ENCODE measurements at places on chromosomes 7 and 10.

DNA sequence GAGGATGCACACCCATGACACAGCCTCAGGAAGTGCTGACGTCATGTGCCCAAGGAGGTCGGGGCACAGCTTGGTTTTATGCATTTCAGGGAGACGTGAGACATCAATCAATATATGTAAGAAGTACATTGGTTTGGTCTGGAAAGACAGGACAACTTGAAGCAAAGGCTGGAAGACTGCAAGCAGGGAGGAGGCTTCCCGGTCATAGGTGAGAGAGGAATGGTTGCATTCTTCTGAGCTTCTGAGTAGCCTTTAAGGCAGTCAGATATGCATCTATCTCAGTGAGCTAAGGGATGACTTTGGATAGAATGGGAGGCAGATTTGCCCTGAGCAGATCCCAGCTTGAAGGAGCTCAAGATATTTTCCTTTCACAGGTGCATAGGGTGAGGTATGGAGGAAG is 349.5 kb downstream of the TYW1 start:
- no peak overlapping the region for H3K4me3 ChIP-seq
- no peaks in the 10 kb centered on the region for H3K4me1 ChIP-seq
- no peak overlapping the region for H3K27ac ChIP-seq
- peaks cover 13% of the 10 kb centered on the region for H3K36me3 ChIP-seq
- H3K27me3 ChIP-seq, result no peaks in the 10 kb centered on the region
- DNase-seq, result no peak

DNA sequence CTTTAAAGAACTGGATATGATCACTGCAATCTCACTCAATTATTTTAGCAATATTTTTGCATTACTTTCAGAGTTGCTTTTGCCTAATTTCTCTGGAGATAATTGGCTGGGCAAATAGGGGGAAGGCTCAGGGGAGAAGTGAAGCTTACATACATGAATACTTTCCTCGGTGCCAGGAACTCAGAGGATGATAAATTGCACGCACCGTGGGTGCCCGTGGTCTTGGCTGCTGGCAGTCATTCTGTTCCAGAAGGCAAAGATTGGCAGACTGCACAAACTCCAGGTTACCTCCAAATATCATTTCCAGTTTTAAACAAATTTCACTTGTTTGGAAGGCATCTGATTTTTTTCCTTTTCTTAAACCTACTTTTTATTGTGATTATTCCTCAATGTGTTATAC is 197.8 kb upstream of the TMEM72 start:
- no peak for DNase-seq
- H3K27ac ChIP-seq, result no peak overlapping the region
- peaks cover 10% of the 10 kb centered on the region for H3K4me1 ChIP-seq
- no peaks in the 10 kb centered on the region for H3K27me3 ChIP-seq
- H3K36me3 ChIP-seq, result no peaks in the 10 kb centered on the region
- no peak overlapping the region for H3K4me3 ChIP-seq

GRCh38 chr10:3220853-3221252 is 48.3 kb upstream of the PITRM1 start:
- H3K4me1 ChIP-seq, result no peaks in the 10 kb centered on the region
- no peak for DNase-seq
- H3K27me3 ChIP-seq, result no peaks in the 10 kb centered on the region
- H3K27ac ChIP-seq, result no peak overlapping the region
- H3K36me3 ChIP-seq, result no peaks in the 10 kb centered on the region
- H3K4me3 ChIP-seq, result no peak overlapping the region

DNA sequence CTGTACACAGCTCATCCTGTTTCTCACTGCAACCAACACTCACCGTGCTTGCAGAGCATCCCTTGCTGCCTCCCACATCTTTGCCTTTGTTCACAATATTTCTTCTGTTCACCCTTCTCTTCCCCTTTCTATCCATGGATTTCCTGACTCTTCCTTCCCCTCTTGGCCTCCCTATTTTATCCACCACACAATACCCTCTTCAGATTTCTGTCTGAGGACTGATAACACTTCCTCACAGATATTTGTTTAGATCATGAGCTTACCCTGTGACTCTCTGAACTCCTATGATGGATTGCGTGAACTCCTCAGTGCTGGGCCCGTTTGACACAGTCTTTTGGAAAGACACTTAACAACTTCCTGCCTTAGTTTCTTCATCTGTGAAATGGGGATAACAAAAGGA is 62.8 kb upstream of the GPR158 start:
- DNase-seq, result no peak
- H3K36me3 ChIP-seq, result no peaks in the 10 kb centered on the region
- H3K27me3 ChIP-seq, result peaks cover 2% of the 10 kb centered on the region
- H3K4me3 ChIP-seq, result no peak overlapping the region
- peaks cover 13% of the 10 kb centered on the region for H3K4me1 ChIP-seq
- no peak overlapping the region for H3K27ac ChIP-seq

DNA sequence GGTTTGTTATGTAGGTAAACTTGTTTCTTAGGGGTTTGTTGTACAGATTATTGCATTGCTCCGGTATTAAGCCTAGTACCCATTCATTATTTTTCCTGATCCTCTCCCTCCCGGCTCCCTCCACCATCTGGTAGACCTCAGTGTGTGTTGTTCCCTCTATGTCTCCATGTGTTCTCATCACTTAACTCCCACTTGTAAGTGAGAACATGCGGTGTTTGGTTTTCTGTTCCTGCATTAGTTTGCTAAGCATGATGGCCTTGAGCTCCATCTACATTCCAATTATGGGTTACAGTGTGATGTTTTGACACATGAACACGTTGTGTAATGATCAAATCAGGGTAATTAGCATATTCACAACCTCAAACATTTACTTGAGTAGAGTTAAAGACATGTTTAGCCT is 237.5 kb downstream of the ABCA13 start:
- no peak overlapping the region for H3K27ac ChIP-seq
- H3K4me3 ChIP-seq, result no peak overlapping the region
- no peaks in the 10 kb centered on the region for H3K4me1 ChIP-seq
- H3K36me3 ChIP-seq, result no peaks in the 10 kb centered on the region

GRCh38 chr10:70668454-70668970 is 3.8 kb upstream of the ADAMTS14 start:
- H3K27me3 ChIP-seq, result peaks cover 43% of the 10 kb centered on the region
- H3K4me3 ChIP-seq, result no peak overlapping the region
- H3K36me3 ChIP-seq, result no peaks in the 10 kb centered on the region
- peaks cover 17% of the 10 kb centered on the region for H3K4me1 ChIP-seq
- H3K27ac ChIP-seq, result no peak overlapping the region
- DNase-seq, result no peak

DNA sequence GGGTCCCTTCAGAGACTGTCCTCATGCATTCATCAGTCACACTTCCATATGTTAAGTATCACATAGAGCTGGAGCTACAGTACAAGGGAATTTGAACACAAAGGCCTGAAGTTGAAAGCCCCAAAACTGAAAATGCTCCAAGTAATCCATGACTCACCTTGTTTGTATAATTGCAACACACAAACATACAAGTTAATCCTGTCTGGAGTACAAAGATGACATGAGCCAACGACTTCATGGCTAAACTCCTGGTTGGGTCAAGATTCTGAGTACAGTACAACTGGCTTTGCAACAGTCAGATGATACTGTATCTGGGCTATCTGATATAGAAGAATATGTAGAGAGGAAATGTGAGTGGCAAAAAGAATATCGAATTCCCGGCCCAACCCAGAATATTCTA is 73.1 kb upstream of the AASS start:
- no peak overlapping the region for H3K27ac ChIP-seq
- no peak overlapping the region for H3K4me3 ChIP-seq
- no peak for DNase-seq
- peaks cover 1% of the 10 kb centered on the region for H3K27me3 ChIP-seq
- no peaks in the 10 kb centered on the region for H3K4me1 ChIP-seq

DNA sequence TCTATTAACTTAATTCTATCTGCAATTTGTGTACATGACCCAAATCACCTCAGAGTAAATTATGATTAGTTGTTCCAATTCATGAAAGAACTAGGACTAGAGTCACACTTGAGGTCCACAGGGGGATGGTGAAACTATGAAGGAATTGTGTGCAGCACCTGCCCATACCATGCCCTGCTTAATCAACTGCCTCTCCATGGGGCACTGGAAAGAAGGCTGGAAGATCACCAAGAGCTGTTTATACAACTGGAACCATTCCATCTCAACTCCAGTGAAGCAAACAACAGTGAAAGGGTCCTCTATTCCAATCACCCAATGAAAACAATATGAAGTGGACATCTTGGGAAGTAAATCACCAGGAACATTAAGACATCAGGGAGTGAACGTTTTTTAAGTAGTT is 98.7 kb upstream of the SEMA3D start:
- no peaks in the 10 kb centered on the region for H3K27me3 ChIP-seq
- H3K36me3 ChIP-seq, result no peaks in the 10 kb centered on the region
- no peak for DNase-seq
- no peak overlapping the region for H3K27ac ChIP-seq

DNA sequence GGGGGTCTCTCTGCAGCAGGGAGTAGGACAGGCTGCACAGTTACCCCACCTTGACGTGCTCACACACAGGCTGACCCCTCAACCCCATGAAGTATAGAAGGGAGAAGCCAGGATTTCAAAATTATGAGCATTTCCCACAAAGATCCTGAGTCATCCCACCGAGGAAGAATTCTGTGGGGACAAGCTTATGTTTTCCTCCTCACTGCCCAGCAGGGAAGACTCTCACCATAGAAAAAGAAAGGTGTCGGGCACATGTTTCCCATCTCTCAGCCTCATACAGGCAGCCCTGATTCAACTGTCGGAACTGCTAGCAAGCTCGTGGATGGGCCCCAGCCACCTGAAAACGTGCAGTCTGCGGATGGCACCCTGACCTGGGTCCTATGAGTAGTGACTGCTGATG is 499.7 kb upstream of the MKI67 start:
- H3K27ac ChIP-seq, result no peak overlapping the region
- peaks cover 11% of the 10 kb centered on the region for H3K4me1 ChIP-seq
- no peaks in the 10 kb centered on the region for H3K36me3 ChIP-seq
- DNase-seq, result no peak
- no peaks in the 10 kb centered on the region for H3K27me3 ChIP-seq
- no peak overlapping the region for H3K4me3 ChIP-seq

Data from mesothelial cell of epicardium (in vitro differentiated cells).